ENCODE measurements at places on chromosomes 16 and 17.

- no peak for DNase-seq
These were observed 27.2 kb upstream of the CEP20 start for GRCh38 chr16:15915555-15916081.

DNA sequence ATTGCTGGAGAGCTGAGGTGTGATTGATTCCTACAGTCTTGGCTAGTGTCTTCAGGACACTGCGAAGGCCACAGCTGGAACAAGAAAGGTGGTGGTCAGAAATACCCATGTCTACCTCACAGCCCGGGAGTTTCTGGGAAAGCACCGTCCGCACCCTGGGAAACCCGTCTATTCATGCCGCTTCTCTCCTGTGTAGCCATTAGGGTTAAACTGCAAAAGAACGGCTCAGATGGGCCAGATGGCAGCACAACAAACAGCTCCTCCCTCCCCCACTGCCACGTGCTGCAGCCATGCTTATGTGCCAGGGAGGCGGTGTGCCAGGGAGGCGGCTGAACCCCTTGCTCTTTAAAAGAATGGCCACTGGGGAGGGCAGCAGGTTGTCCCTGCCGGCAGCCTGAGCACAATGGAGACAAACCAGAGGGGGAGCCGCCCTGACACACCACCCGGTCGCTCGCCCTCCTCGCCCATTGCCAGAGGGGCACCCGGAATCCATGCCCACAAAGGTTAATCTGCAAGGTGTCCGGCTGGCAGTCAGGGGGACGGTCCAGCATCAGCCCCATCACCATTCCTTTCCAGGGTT, 65.2 kb downstream of the CYTH1 start:
- DNase-seq: peak; percentile 82

- no peak for DNase-seq
These were observed 241.7 kb upstream of the CDH8 start for GRCh38 chr16:62277942-62278341.

DNA sequence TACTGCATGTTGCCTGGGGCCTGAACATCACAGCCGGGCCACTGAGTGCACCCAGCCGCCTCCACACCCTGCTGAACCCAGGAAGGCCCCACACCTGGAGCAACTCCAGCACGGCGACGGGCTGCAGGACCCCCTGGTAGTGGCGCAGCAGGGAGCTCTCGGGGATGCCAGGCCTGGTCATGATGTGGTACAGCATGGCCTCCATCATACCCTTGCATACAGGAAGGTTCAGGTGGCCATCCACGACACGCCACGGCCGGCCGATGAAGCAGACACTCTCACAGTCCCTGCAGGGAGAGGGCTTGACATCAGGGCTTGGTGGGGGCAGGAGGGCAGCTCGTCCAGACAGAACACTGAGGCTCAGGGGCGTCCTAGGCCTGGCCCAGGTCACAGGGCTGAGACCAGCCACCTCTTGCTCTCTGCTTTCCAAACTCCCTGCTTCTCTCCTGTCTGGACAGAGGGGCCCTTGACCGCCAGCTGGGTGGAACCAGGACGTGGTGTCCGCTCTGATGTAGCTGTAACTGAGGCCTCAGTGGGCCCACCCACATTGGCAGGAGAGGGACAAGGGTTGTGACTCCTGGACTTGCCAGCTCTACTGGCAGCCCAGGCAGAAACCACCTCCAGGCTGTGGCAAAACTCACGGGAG, 60.3 kb downstream of the IL21R start:
- no peak for DNase-seq

- no peak for DNase-seq
These were observed 81.8 kb downstream of the CPPED1 start for GRCh38 chr16:12721841-12722421.

DNA sequence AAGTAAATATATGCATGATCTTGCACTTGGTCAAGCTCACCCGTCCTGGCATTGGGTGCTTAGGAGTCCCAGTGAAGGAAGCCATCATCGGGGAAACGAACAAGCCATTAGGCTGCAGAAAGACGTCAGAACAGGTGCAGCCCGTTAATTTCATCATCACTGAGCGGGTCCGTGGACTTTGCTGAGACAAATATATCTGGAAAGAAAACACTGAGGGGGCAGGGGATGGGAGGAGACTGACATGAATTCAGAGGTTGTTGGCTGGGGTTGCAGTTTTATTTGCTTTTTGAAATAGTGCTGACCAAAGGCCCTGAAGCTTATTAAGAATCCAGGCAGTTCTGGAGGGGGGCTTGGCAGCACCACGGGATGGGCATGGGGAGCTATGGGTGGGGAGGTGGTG, 207.2 kb downstream of the ENGASE start:
- no peak for DNase-seq

DNA sequence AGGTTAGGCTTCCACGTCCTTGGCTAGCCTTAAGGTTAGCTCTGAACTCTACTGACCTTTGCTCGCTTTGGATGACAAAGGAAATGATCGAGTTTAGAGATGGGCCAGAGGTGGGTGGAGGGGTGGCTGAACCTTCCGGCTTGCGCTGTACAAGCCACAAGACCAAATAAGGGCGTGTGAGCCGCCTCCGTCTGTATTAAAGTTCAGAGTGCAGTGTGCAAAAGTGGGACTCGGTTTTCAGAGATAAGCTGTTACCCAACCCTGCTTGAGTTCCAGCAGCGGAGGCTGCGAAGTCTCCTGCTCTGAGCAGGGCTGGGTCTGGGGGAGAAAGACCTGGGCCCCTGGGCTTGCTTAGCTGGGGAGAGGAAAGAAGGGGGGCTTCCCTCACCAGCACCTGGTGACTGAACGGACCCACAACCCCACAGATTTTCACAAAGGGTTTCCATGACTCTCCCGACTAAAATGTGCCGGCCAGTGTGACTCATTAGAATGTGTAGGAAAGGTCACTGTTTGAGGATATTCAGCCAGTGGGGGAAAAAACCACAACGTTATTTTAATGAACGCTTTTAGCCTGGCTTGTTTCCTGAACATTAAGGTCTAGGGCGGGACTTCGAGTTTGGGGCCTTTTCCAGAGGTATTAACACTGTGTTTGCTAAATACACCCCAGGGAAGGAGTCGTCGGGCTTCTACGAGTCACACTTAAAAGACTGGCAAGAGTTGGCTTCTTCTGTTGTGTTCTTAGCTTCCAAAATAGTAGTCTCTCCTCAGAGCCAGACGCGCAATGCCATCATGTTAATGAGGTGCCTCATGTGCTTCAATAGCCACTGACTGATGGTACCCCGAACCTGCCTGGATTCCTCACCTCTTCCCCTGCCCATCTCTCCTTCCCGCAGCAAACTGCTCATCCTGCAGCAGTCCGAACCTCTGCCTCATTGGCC, 67.0 kb downstream of the CENPV start:
- DNase-seq: peak; percentile 98

DNA sequence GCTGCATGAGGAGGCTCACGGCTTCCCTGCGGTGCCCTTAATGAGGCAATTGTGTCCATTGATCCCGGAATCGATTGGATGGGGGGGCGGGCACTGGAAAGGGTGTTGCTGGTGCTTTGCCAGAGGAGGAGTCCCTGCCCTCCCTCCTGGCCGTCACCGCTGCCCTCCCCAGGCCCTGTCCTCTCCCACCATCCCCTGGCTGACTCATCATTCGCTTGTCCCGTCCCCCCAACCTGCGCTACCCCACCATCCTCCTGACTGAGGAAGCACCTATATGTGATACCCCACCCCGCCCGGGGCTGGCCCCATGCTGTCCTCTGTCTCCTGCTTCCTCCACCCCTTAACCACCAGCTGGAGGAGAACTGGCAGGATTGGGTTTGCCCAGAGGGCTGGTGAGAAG, 20.8 kb downstream of the CACNA1G start:
- no peak for DNase-seq

- no peak for DNase-seq
These were observed 127.7 kb upstream of the MAF start for GRCh38 chr16:79728048-79728922.

- no peak for DNase-seq
These were observed 79.8 kb downstream of the ZNF778 start for GRCh38 chr16:89297156-89297874.

DNA sequence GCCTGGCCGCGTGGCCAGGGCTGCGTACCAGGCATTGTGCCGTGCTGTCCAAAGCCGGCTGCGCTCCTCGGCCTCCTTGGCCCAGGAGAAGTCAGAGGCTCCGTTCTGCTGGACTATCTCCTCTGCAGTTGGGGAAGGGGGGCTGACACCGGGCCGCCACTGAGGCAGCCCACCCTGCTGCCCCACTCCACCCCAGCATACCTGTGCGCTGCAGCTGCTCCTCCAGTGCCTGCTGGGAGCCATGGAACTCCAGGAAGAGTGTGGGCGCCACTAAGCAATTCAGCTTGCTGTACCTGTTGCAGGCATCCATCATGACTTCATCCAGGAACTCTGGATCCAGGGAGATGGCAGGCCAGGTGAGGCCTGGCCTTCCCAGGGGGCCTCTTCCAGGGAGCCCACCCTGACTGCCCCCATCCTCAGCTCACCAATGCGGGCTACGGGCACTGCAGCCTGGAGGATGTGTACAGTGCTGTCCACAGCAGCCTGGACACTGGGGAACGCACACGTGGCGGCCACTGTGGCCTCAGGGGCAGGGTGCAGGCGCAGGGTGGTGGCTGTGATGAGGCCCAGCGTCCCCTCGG, 2.9 kb downstream of the LDHD start:
- DNase-seq: no peak

DNA sequence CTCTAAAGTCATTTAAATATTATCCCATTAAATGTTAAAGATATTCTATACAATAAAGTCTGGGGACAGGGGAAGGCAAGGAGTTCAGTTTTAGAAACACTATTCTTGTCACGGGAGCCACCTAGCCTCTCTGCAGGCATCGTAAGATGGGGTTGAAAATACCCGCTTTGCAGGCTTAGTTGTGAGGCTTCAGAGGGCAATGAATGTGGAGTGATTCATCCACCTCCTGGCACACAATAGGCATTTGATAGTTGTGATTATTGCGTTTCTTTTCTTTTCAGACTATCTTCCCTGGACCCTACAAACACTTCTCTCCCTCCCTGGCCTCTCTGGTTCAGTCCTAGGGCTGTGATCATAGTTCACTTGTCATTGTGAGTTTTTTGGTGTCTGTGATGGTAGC, 19.6 kb downstream of the GLP2R start:
- no peak for DNase-seq

DNA sequence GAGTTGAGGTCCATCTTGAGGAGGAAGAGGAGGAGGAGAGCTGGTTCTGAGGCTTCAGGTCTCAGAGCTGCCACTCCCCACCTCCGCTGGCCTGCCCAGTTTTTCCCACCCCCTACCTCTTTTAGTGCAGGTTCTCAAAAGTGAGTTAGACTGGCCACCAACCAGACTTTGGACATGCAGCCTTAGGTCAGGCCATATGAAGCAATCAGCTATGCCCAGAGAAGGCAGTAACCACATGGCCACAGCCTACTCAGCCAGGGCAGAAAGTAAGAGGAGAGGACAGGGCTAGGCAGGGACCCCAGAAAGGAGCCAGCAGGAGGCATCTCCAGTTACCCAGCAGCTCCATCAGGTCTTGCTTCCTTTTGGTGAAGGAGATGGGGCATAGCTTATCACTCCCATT, 9.0 kb downstream of the MYO15A start:
- DNase-seq: no peak

- DNase-seq: no peak
These were observed 242.9 kb downstream of the FTO start for GRCh38 chr16:53946746-53947386.

- DNase-seq: no peak
These were observed 3.3 kb upstream of the LMF1 start for GRCh38 chr16:974001-974601.

- DNase-seq: no peak
These were observed 787 bp downstream of the LHX1 start for GRCh38 chr17:36937959-36938565.

DNA sequence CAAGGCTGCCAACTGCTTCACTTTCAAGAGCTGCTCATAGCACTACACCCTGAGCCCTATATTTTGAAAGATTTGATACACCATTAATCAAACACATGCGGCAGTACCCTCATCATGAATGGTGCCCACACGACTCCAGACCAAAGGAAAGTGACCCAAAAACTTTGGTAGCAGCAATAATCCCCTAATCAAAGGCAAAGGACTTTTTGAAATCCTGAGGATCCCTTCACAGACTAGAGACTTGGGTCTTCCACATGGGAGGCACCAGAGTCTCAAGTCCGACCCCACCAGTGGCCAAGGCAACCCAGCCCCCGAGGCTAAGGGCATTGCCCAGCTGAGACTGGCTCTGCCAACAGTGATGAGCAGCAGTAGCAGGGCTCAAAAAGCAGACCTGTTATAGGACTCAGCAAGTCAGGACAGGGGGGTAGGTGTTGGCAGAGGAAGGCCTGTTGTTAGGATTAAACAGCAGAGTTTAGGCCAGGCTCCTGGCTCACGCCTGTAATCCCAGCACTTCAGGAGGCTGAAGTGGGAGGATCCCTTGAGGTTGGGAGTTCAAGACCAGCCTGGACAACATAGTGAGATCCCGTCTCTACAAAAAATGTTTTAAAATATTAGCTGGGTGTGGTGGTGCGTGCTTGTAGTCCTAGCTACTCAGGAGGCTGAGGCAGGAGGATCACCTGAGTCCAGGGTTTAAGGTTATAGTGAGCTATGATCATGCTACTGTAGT, 3.2 kb downstream of the TRIM25 start:
- DNase-seq: no peak

- DNase-seq: no peak
These were observed 38.4 kb downstream of the TNFRSF13B start for GRCh38 chr17:16933317-16934132.

DNA sequence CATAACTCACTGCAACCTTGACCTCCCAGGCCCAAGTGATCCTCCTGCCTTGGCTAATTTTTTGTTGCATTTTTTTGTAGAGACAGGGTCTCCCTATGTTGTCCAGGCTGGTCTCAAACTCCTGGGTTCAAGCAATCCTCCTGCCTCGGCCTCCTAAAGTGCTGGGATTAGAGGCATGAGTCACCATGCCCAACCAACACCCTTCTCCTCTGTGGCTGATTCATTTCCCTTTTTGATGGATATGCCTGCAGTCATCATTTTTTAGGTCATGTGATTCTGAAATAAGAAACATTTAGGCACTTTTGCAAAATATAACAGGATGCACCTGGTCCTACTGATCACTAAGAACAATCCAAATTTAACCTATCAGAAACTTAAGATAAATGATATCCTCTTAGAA, 44.0 kb upstream of the YPEL2 start:
- DNase-seq: no peak

- no peak for DNase-seq
These were observed 3.3 kb upstream of the NACA2 start for GRCh38 chr17:61594294-61594825.

GRCh38 chr16:15948532-15949209, 745 bp upstream of the ABCC1 start:
- peak; percentile 81 for DNase-seq

DNA sequence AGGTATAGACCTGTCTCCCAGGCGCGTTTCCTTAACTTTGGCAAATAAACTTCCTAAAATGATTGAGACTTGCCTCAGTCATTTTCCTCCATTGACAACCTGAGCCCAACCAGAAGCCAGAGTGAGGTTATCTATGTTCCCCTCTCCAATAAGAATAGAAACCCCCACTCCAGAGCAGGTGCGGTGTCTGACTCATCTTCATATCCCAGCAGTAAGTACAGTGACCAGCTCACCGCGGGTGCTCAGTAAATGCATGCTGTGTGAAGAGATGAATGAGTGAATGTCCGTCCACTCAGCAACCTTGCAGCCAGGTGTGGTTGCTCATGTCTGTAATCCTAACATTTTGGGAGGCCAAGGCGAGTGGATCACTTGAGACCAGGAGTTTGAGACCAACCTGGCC, 19.5 kb upstream of the CD300E start:
- DNase-seq: no peak

- peak; percentile 48 for DNase-seq
These were observed 25.0 kb downstream of the WNT9B start for GRCh38 chr17:46876353-46876887.

- DNase-seq: no peak
These were observed 373.7 kb downstream of the SOX9 start for GRCh38 chr17:72494566-72494965.

Data from GM12865 (cell line).